Activated naive CD4-positive, alpha-beta T cell treated with anti-CD3 and anti-CD28 coated beads, Interleukin-2, amount 50 U/mL, for 72 hours (primary cell): ENCODE measurements at places on chromosomes 1 and 21. TPM values are rescaled to one million over a fixed set of nuclear protein-coding genes. Genes with fewer than 3 reads are reported as not detected.

GRCh38 chr1:225598847-225599246 is 54.1 kb downstream of the ENAH start:
- no peak for DNase-seq

Gene FOXD2
- 0.09 TPM for total RNA-seq

- no peak for DNase-seq
Observed at GRCh38 chr1:186512698-186513457, 52.0 kb upstream of the PDC start.

DNA sequence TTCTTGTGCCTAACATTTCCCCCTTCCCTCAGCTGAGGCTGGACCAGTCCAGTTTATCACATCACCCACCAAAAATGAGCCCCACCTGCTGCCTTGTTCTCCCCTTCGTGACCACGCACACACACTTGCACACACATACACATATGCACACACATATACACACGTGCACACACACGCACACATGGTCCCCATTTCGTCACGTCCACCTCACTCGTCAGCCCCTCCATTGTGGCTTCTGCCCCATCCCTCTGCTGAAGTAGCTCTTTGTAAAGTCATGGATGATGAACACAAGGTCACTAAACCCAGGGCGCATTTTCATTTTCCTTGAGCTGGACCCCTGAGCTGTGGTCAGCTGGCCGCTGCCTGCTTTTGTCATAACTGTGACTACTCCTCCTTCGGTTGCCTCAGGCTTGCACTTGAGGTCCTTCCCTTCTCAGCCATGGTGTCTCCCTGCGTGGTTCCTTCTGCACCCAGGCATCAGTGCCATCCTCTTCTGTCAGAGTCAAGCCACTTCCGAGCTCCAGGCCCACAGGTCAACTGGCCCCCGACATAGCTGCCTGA is 93.8 kb downstream of the SYT2 start:
- DNase-seq: no peak

DNA sequence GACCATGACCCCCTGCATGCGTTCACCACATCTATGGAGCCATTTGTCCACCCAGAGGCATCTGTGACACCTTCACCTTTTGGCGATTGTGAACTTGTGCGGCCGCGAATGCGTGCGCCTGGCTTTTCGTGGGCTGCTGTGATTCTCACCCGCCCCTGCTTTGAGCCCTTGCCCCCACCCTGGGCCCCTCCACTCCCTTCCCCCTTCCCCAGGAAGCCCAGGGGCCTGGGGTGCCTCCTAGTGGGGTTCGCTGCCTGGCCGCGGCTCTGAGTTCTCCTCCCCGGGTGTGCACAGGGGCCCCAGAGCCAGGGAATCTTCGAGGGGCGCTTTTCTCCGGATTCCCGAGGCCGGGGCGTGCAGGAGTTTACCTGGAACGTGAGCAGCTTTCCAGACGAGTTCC is 97.9 kb upstream of the ACTRT2 start:
- DNase-seq: no peak

DNA sequence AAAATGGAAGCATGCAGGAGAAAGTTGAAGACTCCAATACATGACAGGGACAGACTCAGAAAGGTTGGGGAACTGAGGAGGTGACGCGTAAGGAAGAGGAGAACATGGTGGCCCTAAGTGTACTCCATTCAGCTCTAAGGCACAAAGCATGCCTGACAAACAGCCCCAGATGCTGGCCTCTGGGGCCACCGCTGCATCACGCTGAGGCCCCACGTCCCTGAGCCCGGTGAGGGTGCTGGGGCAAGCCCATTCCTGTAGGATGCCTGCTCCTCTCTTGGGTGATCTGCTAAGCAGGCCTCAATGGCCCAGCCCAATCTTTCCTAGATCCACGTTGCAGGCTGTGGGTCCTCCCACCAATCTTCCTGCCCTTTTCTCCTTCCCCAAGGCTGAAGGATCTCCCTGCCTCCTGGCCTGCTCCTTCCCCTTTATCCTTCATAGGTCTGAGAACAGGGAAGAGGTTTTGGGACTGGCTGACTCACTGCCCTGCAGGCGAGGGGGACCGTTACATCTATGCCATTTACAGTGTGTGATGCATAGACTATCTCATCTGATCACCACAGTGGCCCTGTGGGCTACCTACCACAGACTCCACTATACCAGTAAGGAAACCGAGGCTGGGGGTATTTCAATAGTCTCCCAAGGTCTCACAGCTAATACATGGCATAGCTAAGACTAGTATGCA is 16.8 kb upstream of the NID1 start:
- DNase-seq: no peak

GRCh38 chr1:48889615-48890014 is 112.9 kb upstream of the BEND5 start:
- DNase-seq: no peak

- no peak for DNase-seq
Observed at GRCh38 chr1:89436856-89437255, 73.0 kb downstream of the GBP6 start.

Gene CELA3B
- not detected for total RNA-seq

GRCh38 chr1:4421986-4422385 is 232.4 kb upstream of the AJAP1 start:
- DNase-seq: no peak

- no peak for DNase-seq
Observed at GRCh38 chr1:4010284-4010683, 110.2 kb upstream of the C1orf174 start.

DNA sequence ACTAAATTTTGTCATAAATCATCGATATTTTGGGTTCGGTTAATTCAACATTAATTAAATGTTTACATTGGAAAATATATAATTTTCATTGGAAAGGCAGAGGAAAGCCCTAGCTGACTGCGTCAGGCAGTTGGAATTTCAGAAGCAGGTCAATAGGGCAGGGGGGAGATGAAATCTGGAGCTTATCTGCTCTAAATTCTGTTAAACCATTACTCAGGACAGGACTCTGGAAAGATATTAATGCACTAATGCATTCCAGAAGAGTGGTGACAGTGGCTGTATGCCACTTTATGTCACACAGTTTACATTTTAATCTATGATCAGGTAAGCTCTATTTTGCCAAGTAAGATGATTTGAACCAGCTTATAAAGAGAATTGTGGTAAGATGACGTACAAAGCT is 153.0 kb upstream of the B3GALT2 start:
- DNase-seq: no peak

DNA sequence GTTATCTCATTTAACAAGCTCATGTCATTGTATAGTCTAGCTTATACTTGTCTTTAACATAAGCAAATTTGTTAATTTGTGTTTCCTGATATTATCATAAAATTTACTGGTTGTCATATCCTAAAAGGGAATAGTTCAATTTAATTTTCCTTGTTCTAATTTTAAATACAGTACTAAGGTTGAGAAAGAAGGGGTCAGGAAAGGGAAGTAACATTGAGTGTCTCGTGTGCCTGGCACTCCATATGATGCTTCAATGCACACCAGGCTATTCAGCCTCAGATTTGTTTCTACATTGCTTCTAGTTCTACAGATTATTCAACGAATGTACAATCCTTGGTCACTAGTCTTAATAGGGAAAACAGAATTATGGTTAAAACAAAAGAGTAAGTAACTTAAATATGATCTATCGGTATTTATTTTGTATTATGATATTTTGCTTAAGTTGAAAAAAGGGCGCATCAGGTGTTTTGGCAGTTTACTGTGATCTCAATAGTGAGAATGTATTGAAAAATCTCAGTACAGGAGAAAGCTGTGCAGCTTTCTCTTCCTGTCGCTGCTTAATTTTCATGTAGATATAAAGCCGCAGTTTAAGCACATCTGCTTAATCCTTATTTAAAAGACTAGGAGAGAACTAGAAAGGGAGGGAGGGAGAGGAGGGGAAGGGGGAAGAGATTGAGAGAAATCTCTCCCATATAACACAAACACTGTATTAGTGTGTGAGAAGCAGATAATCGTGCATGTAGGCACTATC is 13.0 kb downstream of the PTPRC start:
- DNase-seq: no peak

- DNase-seq: no peak
Observed at GRCh38 chr1:197683895-197684553, 91.3 kb downstream of the DENND1B start.

- DNase-seq: no peak
Observed at GRCh38 chr21:42794551-42794950, 84.8 kb downstream of the WDR4 start.

Gene ZNF697
- total RNA-seq: 0.70 TPM

Gene L1TD1
- 0.05 TPM for total RNA-seq

DNA sequence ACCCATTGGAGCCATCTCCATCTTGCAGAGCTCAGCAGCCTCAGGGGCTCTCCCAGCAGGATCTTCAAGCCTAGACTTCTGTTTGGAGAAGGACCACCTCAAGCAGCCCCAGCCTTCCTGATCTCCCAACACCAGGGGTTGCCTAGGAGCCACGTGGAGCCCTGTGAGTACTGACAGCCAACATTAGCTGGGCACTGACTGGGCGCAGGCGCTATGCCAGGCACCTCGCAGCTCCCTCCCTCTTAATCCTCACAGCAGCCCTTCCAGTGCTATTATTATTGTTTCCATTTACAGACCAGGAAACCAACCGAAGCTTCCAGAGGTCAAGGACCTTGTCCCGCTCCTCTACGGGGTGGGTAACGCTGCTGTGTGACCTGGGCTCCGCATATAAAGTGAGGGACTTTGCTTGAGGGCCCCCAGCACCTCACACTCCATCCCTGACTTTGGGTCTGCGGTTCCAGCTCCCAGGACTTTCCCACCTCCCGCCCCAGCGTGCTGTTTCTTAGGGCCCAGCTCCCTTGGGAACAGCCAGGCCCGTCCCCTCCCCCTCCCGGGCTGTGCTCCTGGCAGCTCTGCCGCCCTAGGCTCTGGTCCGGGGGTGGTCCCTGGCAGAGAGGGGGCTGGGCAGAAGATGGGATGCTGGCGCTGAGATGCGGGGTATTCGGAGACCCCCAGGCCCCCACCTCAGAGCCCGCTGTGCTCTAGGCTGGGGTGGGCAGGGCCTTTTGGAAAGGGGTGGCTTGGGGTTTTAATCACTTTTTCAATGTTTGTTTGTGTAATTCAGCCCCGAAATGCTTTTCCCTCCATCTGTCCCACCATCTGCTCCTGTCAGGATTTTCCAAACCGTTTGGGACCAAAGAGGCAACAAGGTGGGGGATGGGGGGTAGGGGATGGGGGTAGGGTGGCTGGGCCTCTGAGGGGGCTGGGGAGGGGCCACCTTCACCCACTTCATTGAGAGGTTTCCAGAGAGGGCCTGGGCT is 4.1 kb upstream of the HPCA start:
- no peak for DNase-seq

- no peak for DNase-seq
Observed at GRCh38 chr1:41097105-41097504, 75.6 kb upstream of the SLFNL1 start.

Gene RAB7B
- not detected for total RNA-seq

- DNase-seq: no peak
Observed at GRCh38 chr1:40221977-40222772, 25.6 kb upstream of the TMCO2 start.

- DNase-seq: no peak
Observed at GRCh38 chr1:89888480-89889322, 67.9 kb downstream of the LRRC8D start.

Gene MPL
- total RNA-seq: not detected

- no peak for DNase-seq
Observed at GRCh38 chr1:159188375-159188788, 16.3 kb upstream of the ACKR1 start.

Gene IFI44L
- total RNA-seq: 8.4 TPM

DNA sequence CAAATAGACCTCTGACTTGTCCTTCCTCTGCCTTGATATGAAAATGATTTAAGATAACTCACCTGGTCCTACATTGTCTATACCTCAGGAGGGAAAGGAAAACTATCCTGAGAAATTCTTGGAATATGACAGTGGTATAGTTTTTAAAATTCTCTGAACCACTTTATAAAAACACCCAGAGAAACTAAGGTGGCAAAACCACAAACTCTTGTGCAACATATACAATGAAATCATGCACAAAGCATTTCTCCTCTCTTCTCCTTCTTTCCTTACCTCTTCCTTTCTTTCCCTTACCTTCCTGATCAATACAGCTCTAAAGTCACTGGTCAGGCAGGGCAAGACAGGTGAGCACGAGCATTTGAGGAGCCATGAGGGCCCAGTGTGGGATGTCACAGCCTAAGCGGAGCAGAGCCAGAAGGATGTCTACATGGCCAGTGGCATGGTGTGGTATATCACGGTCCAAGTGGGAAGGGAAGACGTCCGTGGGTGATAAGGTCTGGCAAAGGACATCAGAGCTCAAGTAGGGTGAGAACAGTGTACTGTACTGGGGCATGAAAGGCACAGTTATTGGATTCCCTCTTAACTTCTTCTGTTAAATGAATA is 543.3 kb downstream of the DPYD start:
- no peak for DNase-seq

DNA sequence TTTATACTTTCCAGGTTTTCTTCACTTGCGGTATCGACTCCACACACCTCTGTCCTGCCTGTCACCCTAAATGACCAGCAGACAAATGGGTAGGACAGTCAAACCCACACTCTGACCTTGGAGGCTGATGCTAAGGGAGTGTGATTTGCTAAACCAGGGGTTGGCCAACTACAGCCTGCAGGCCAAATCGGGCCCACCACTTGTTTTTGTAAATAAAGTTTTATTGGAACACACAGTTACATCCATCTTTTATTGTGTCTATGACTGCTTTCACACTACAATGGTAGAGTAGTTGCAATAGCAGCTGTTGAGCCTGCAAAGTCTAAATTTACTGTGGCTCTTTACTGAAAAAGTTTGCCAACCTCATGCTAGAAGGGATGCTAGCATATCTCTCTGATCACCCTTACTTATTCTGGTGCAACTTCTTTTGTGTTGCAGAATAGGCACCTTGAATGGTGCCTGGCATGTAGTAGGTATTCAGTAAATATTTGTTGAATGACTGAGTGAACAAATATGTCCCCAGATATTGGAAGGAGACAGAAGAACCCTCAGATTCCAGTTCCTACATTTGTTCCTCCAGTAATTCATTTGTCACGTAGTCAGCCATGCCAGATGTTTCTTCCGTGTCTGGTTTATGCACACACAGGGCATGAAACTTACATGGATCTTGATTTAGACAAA is 18.6 kb downstream of the IFNGR2 start:
- no peak for DNase-seq

DNA sequence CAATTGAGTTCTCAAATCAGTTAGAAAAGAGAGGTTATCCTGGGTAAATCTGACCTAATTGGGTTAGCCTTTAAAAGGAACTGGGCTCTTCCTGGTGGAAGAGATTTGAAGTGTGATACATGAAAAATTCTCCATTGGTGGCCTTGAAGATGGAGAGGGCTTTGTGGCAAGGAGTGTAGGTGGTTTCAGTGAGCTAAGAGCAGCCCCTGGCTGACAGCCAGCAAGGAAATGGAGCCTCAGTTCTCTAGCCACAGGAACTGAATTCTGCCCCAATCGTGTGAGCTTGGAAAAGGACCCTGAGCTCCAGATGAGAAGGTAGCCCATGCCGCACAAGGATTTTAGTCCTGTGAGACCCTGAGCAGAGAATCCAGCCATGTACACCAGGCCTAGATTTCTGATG is 12.7 kb upstream of the HYI start:
- DNase-seq: no peak

DNA sequence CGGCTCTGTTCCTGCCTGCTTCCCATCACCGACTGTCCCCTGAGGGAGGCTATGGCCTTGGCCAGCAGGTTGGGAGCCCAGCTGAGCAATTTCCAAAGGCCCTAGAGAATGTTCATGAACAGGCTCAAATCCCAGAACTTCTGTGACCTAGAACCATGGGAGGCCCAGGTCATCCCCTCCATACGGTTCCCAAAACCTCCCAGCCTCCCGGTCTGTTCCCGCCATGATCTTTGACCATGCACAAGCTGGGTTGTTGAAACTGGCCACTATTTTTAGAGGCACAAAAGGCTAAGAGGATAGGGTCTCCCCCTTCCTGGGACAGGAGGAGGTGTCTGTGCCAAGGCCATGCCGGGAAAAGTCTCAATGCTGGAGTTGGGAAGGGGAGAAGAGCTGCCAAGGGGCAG is 27.5 kb downstream of the EPHA2 start:
- no peak for DNase-seq
